Stimulated activated CD8-positive, alpha-beta memory T cell treated with anti-CD3 and anti-CD28 coated beads, Interleukin-15, amount 100 ng/mL, for 48 hours (primary cell): ENCODE measurements at places on chromosomes 4 and X.

DNA sequence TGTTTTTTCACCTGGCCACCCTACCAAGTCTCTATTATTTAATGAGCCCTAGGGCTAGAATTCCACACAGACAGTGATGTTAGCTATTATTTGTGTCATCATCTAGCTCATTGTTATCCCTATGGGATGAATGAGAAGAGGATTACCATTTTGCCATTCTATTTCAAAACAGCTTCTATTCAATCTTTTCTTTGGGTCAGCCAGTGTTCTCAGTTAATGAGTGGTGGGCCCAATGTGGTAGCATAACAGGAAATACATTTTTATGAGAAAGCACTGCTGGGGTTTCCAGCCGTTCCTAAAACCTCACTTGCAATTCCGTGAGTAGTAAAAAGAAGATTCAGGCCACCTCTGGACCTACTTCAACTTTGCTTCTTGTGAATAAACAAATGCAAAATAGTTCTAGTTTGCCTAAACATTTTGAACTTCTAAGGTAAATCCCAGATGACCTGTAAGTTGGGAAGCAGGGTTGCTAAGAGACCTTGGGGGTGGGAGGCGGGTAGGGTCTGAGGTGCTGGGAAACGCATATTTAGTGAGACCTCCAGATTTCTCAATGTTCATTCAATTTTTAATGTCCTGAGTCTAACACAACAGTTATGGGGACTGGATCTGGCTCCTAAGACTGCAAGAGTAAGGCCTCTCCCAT is 24.8 kb upstream of the CYP2U1 start:
- DNase-seq, result no peak

DNA sequence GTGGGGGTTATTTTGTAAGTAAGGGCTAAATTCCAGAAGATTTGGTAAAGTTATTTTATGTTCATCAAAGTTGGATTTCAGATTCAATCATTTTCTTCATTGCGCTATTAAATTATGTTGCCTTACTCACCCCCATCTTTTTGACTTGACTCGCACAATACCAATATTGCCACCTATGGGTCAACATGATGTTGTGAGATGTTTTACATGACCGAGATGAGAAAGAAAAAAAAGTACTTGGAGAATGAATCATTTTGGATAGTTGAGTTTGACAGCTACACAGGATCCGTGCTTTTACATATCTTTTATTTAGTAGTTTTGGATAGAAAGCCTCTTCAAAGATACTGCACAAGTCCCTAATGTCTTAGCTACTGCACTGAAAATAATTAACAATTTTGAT is 224.2 kb upstream of the EMCN start:
- no peak for DNase-seq

DNA sequence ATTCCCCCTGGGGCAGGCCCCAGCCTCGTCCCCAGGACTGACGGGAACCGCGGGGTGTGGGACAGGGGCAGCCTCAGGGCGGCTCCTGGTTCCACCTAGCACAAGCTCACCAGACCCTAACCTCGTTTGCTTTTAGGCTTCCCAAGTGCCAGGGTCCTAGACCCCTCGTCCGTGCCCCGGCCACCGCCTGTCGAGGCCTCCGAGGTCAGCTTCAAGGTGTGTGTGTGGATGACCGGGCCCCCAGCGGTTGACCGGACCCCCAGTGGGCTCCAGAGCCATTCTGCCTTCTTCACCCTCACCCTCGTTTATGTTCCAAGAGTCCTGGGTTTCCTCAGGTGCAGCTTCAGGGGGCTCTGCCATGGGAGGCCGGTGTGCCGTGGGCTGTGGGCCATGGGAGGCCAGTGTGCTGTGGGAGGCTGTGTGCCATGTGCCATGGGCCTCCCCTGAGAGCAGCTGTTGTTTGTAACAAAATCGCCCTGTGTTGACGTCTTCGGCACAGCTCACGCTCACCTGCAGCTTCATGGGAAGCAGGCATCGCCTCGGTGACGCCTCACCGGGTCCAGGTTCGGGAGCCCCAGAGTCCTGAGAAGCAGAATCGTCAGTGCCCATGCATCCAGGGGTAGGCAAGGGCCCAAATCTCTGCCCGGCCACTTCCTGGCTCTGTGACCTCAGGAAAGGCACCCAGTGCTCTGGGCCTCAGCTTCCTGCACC is 43.0 kb upstream of the HMX1 start:
- no peak for DNase-seq

DNA sequence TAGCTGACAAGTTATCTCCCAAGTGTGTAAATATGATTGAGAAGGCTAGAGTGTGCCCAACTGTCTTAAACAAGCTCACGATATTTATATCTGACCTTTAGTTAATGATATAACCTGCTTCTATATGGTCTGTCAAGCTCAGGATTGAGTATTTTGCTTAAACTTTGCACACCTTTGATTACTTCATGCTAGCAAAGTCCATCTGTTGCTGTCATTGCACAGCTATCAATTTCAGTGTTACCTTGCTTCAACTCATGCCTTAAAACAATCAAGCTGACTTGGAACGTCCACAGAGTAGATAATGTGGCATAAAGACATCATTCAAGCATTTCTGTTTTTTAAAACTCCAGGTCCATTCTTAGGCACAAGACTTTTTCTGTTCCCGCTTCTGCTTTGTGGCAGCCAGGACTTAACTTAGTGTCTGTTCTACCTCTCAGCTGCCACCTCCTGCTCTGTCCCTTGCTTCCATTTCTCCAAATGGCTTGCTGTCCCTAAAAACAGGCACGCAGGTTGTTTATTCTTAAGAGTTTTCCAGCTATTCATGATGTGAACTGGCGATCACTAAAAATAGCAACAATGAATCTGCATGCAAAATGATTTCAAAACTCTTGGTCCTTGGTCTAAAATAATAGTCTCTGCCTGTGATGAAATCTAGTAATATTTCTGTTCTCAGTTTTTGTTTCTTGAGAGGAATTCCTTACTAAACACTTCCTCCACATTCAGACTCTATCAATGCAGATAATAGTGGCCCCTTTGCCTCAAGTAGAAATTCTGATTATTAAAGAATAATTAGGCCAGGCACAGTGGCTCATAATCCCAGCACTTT is 16.3 kb upstream of the NEIL3 start:
- no peak for DNase-seq

GRCh38 chrX:150897421-150898320 is 797 bp downstream of the CD99L2 start:
- DNase-seq, result no peak

DNA sequence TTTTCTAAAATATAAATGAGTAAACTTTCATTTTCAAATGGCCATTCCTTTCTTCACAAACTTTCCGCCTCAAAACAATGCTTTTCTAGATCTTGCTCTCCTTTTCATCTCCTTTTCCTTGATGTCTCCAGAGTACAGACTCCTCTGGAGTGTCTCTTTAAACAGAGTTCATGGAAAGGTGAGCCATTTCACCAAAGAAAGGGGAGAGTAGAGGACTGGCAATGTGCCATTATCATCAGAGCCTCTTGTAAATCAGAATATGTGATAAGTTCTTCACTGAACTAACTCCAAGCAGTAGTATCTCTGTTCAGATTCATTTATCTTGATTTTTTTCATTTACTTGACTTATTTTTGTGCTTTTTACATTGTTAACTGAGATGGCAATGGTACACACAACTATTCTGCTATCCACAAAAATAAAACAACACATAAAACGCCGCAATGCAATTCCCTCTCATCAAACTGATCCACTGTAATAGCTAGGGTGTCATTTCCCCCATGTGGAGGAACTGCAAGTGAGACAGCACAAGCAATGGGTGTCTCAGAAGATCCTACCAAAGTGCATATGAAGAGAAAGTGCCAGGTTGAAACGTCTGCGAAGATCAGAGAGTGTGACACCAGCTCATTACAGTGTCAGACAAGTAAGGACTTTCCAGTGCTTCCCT is 125.4 kb downstream of the RASL11B start:
- no peak for DNase-seq

- no peak for DNase-seq
These were observed 35.2 kb downstream of the ARSF start for GRCh38 chrX:3076416-3076991.

GRCh38 chrX:153903238-153903980 is 1.1 kb upstream of the AVPR2 start:
- DNase-seq, result no peak

DNA sequence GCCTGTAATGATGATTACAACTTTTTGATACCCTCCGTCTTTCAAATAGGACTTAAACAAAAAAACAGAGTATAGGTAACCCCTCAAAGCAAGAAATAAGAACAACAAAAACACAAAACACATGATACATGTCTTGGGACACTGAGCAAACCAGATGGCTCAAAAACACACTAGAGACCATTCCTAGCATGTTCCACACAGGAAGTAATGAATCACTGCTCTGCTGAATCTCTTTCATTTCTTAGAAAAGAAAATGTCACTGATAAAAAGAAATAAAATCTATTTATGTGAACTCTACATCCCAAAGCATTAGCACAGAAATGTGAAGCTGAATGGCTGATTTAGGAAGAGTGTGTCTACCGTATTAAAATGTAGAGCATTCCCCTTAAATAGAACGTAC is 134.5 kb upstream of the IL15 start:
- no peak for DNase-seq

- DNase-seq, result no peak
These were observed 627.1 kb upstream of the AADAT start for GRCh38 chr4:170716868-170717267.

DNA sequence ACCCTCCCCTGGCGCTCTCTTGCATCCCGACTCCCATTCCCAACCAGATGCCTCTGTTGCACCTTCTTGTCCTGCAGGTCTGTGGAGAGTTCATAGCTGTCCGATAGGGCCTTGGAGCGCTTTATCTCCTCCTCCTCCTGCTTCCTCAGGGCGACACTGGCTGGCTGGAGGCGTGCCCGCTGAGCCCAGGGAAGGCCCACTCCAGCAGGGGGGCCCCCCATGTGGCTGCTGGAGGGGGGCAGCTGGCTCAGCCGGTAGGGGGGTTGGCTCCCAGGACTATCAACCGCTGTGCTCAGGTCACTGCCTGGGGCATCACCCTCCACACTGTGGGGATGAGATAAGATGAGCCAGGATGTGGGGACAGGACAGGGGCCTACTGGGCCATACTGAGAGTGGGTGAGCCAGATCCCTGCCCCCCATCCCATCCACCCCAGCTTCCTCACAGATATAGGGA is 25.6 kb downstream of the IQSEC2 start:
- no peak for DNase-seq

- DNase-seq, result no peak
These were observed 193.3 kb upstream of the FAM9B start for GRCh38 chrX:9227276-9227675.

- no peak for DNase-seq
These were observed 4.4 kb upstream of the FAT1 start for GRCh38 chr4:186727977-186728519.

DNA sequence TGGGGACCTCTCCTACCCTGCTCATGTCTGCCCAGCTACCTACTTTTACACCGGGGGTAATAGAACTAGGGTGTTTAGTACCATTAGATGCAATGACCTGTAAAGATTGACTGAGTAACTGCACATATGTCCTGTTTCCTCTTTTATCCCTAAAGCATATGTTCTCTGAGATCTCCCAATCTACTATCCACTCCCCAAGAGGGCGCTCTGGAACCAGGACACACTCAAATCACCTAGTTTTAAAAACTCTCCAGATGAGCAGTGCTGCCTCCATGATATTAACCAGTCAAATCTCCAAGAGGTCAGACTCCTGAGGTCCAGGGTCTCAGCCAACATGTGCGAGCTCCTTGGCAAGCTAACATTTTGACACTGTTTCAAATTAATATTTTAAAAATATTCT is 87.0 kb upstream of the TSPAN5 start:
- DNase-seq, result no peak

- no peak for DNase-seq
These were observed 69.2 kb downstream of the ZNF732 start for GRCh38 chr4:236028-236427.

- no peak for DNase-seq
These were observed 394.1 kb downstream of the SPRY1 start for GRCh38 chr4:123790681-123791080.

GRCh38 chr4:67122029-67122428 is 423.3 kb downstream of the CENPC start:
- no peak for DNase-seq

- DNase-seq, result no peak
These were observed 168.4 kb upstream of the AMOT start for GRCh38 chrX:113009029-113009428.

DNA sequence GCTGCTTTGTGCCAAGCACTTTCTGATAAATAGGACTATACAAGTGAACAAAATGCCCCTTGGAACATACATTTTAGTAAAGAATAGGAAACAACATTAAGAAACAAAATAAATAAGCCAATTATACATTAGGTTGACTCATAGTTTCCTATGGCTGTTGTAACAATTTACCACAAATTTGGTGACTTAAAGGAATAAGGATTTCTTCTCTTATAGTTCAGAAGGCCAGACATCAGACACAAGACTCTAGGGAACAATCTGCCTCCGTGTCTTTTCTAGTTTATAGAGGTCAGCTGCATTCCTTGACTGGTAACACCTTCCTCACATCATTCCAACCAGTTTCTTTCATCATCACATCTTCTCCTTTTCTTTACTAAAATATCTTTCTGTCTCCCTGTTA is 235.9 kb upstream of the PCDH18 start:
- no peak for DNase-seq

DNA sequence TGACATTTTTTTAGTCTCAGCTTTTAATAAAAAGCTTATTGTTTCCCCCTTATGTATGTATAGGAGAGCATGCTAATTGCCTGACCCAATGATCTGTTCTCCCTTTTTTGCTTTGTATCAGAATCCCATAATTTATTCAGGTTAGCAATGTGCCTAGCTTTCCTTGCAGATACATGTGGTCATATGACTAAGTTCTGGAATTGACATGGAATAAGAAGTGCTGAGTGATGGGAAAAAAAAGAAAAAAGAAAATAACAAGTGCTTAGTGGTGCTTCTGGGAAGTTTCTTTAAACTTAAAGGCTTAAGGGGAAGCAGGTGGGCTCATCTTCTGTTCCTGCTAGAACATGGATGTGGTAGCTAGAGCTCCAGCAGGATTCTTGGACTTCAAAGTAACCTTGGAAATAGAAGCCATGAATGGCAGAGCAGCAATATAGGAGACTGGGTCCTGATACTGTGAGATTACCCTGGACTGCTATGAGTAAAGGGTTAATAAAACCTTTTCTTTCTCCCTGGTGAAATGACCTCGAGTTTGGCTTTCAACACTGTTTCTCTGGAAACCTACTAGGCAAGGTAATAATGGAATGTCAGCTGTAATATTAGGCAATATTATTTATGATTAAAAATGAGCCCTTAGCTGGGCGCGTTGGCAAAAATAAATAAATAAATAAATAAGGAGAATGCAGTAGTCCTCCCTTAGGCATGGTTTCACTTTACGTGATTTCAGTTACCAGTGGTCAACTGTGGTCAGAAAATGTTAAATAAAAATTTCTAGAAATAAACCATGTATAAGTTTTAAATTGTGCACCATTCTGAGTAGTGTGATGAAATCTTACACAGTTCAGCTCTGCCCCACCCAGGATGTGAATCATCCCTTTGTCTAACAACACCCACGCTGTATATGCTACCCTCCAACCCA is 16.7 kb upstream of the RBM41 start:
- no peak for DNase-seq

GRCh38 chr4:150087006-150087405 is 8.8 kb downstream of the DCLK2 start:
- DNase-seq, result no peak

- no peak for DNase-seq
These were observed 65.7 kb downstream of the SHROOM2 start for GRCh38 chrX:9851890-9852289.
